ENCODE measurements at places on chromosomes 6 and 20.

DNA sequence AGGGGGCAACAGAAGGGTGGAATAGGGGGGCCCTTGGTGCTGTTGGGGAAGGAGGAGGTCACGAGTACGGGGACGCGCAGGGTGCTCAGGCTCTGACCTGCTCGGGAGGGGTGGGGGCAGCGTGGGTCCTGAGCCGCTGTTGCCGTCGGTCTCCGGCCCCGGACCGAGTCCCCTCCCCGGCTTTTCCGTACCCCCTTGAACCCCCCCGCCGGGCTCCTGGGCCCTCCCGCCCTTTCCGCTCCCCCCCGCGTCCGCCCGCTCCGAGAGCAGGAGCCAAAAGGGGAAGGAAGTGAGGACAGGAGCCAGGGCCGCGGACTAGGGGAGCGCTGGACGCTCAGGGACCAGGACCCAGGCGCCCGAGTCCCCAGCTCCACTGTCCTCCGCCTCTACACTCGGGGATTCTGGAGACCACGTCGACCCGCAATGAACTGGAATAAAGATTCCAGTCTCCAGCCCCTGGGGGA lies at the start of gene RGL2:
Gene RGL2 (minus strand): TSS at position 170 of the 464 bp plus-strand sequence. CDS start 332 bp downstream, outside the sequence.
- DNase-seq: peak; percentile 67

- no peak for DNase-seq
Measured at GRCh38 chr6:158322400-158322723, 10.1 kb downstream of the TULP4 start.

- no peak for DNase-seq
Measured at GRCh38 chr20:36336954-36337704, 31.0 kb downstream of the DLGAP4 start.

- DNase-seq: no peak
Measured at GRCh38 chr20:62961799-62962198, 9.3 kb downstream of the SLC17A9 start.

DNA sequence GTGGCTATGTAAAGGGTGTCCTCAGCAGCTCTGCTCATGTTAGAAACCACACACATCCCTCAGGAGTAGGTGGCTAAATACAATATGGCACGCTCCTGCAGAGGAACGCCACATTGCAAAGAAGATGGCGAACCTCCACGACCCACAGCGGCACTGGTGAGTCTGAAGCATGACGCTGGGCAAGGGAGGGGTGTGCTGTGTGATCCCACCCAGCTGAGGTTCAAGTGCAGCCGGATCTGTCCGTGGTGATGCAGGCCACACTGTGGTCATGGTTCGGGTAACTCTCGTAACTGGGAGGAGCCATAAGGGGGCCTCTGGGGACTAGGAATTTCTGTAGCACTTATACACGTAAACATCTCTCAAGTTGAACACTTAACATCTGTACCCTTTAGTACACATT lies 23.4 kb upstream of the APMAP start:
- DNase-seq: no peak

GRCh38 chr20:10961651-10962288 lies 288.0 kb upstream of the JAG1 start:
- DNase-seq: no peak

DNA sequence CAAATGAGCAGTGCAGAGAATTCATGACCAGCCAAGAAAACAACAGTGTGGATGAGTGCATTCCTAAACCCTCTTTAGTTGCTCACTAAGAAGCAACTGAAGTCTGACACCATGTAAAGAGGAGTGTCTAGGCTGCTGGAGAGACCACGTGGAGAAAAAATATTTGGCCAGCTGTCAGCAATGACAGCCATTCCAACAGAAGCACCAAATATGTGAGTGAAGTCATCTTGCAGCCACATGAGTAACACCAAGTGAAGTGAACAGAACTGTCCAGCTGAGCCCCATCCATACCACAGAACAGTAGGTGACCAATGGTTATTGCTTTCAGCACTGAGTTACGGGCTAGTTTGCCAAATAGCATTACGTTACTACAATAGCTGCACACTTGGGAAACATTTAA lies 89.4 kb downstream of the TBXT start:
- DNase-seq: peak; percentile 18

DNA sequence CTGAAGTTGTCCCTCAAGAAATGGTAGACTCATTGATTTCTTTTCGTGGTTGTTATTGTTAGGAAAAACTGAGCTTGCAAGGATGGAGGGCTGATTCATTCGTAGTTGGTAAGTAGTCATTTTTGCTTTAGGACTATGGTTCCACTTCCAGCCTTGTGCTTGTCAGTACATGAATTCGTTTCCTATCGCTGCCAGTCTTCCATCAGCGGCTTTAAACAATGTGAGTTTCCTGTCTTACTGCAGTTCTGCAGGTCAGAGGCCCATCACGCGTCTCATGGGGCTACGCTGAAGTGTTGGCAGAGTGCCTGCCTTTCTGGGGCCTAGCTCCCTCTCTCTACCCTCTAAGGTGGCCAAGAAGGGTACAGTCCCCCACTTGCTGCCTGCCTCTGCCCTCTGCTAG lies 11.4 kb upstream of the MDFI start:
- no peak for DNase-seq

DNA sequence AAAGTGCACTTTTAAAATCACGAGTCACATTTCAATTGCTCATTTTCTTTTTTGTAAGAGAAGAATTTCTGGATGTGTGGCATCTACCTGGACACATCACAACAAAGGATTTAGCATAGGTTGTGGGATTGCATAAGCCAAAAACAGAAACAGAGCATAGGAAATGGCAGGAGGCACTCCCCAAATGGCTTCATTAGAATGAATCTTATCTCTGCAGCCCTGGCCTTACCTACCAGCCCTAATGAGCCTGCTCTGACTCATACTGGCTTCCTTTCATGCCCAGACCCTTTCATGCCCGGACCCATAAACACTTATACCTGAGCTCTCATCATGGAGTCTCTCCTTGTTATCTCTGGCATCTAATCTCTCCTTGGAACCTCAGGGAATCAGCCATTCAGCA lies 23.9 kb upstream of the SPTLC3 start:
- DNase-seq: no peak

GRCh38 chr6:72712910-72713309 lies 91.0 kb downstream of the KCNQ5 start:
- no peak for DNase-seq

- no peak for DNase-seq
Measured at GRCh38 chr6:35071347-35071994, 69.7 kb downstream of the TCP11 start.

GRCh38 chr6:100726666-100727065 lies 154.5 kb downstream of the ASCC3 start:
- no peak for DNase-seq
